CD4-positive, alpha-beta T cell (primary cell): ENCODE measurements at places on chromosomes 4 and X. TPM values are rescaled to one million over a fixed set of nuclear protein-coding genes. Genes with fewer than 3 reads are reported as not detected.
A peak's percentile ranks its signal among the peaks of the same experiment; 100 is the strongest.

DNA sequence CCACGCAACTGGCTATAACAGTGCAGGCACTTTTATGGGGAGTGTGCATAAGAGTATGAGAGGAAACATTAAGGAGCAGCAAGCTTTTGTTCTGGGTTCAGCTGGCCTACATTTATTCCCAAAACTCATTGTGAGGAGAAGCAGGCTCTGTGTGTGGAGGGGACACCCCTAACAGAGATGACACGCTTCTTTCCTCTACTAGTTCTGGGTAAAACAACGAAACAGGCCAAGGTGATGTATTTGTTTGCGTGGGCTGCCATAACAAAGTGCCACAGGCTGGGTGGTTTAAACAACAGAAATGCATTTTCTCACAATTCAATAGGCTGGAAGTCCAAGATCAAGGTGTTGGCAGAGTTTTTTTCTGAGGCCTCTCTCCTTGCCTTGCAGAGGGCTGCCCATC, 488.6 kb downstream of the MID1IP1 start:
- no peak overlapping the region for H3K4me3 ChIP-seq
- no peaks in the 10 kb centered on the region for H3K27me3 ChIP-seq
- no peak for DNase-seq
- H3K27ac ChIP-seq: no peak overlapping the region
- no peaks in the 10 kb centered on the region for H3K36me3 ChIP-seq

- H3K27me3 ChIP-seq: no peaks in the 10 kb centered on the region
- H3K4me3 ChIP-seq: no peak overlapping the region
- no peaks in the 10 kb centered on the region for H3K4me1 ChIP-seq
- no peak for DNase-seq
- H3K27ac ChIP-seq: no peak overlapping the region
Measured at GRCh38 chrX:154603438-154604430, 15.3 kb downstream of the CTAG1B start.

DNA sequence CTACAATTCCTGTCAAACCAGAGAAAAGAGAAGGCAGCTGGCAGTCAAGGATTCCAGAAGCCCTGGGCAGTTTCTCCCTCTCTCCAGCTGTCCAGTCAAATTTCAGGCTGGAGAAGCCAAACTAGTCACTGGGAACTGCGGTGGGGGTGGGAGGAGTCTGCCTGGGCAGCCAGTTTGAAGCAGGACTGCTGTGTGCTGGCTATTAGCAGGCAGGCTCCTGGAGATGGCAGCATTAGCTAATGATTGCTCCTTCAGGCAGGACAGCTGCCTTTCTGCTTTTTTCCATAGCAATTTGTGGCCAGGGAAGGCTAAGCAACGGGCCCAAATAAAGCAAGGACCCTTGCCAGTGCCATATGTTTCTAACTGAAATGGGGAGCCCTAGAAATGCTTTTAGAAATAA, 44.7 kb upstream of the FGF13 start:
- H3K36me3 ChIP-seq: no peaks in the 10 kb centered on the region
- DNase-seq: no peak
- no peak overlapping the region for H3K4me3 ChIP-seq
- no peaks in the 10 kb centered on the region for H3K4me1 ChIP-seq
- H3K27ac ChIP-seq: no peak overlapping the region
- H3K27me3 ChIP-seq: no peaks in the 10 kb centered on the region

GRCh38 chr4:152663203-152664066, 16.4 kb downstream of the TMEM154 start:
- DNase-seq: no peak
- H3K27ac ChIP-seq: no peak overlapping the region
- H3K27me3 ChIP-seq: no peaks in the 10 kb centered on the region
- peaks cover 13% of the 10 kb centered on the region for H3K4me1 ChIP-seq

DNA sequence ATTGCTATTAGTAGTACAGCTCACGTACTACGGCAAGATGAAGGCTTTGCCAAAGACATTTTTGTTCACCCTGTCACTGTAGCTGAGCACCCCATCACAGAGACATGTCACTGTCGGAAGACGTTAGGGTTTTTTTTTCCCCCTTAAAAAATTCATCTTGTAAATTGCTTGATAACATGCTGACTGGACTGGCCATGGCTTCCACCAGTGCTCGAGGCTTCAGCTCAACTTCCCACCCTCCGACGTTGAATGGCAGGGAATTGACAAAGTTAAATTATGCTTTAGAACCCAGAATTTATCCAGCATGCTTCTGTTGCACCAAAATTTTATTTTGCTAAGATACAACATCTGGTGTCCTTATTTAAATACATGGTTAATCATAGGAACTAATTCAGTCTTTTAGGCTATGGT, 707 bp upstream of the OTUD4 start:
- H3K4me1 ChIP-seq: peaks cover 27% of the 10 kb centered on the region
- no peaks in the 10 kb centered on the region for H3K27me3 ChIP-seq
- H3K4me3 ChIP-seq: peak overlapping the region; percentile 64

The ARMCX1 gene
- 0.66 TPM for total RNA-seq

The MAGEA11 gene
- not detected for total RNA-seq

The RIPPLY1 gene
- not detected for total RNA-seq
